ENCODE measurements at places on chromosomes 2 and 18.

GRCh38 chr2:120988700-120989511, 253.2 kb downstream of the GLI2 start:
- no peak for DNase-seq

- no peak for DNase-seq
Measured at GRCh38 chr2:170772295-170772694, 2.1 kb downstream of the ERICH2 start.

GRCh38 chr2:233656443-233656842, 15.3 kb upstream of the UGT1A9 start:
- DNase-seq: no peak

DNA sequence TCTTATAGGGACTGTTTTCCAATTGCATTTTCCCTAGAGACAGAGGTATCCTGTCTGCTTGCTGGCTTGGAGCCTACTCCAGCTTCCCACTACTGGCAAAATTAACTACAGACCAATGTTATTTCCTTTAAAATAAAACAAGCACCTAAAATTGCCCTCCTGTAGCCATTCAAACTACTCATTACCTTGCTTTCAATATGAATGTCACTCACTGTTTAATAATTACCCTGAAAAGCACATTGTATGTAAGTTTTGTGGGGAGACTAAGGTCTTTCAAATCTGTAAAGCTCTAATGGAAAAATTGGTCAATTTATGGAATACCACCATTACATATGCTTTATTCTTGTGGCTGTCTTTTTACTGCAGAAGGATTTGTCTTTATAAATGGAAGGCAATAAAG, 87.3 kb downstream of the DOCK10 start:
- no peak for DNase-seq

DNA sequence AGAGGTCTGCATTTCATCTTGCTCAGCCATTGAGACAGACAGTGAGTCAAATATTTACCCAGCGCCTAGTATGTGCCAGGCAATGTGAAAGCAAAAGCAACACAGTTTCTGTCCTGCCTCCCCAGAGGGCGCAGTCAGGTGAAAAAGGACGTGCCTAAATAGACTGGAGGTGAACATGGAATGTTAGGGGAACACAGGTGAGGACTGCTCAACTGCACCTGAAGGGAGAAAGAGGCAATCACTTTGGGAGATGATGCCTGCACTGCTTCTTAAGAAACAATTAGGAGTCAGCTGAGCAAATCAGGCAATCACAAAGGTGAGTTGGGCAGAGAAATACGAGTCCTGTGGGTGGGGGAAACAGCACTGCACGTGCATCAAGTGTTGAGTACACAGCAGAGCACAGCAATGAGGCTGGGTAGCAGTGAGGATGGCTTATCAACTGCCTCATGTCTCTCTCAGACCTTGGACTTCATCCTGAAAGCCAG, 218.3 kb upstream of the SMAD7 start:
- no peak for DNase-seq

DNA sequence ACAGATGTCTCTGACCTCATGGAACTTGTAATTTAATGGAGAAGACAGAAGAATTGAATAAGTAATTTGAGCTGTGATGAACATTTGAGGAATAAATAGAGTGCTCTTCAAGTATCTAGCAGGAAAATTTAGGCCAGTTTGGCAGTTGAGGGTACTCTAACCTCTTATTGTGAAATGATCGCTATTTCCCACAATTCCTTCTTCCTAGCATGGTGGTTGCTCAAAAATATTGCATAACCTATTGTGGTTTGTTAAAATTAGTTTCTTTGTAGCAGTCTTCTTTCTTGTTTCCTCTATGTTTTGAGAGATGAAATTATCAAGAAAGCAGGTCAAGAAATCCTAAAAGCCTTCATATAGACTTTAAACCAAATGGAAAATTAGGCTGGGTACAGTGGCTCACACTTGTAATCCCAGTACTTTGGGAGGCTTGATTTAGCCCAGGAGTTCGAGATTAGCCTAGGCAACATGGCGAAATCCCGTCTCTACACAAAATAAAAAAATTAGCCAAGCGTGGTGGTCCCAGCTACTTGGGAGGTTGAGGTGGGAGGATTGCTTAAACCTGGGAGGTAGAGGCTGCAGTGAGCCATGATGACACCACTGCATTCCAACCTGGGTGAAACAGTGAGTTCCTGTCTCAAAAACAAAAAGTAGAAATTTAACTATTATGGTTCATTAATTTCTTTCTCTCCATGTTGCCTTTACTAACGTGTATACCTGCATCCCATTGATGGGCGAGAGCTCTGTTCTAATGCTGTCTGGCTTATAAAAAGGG, 58.7 kb downstream of the RBKS start:
- DNase-seq: no peak

GRCh38 chr2:237181844-237182243, 96.2 kb downstream of the COPS8 start:
- no peak for DNase-seq

DNA sequence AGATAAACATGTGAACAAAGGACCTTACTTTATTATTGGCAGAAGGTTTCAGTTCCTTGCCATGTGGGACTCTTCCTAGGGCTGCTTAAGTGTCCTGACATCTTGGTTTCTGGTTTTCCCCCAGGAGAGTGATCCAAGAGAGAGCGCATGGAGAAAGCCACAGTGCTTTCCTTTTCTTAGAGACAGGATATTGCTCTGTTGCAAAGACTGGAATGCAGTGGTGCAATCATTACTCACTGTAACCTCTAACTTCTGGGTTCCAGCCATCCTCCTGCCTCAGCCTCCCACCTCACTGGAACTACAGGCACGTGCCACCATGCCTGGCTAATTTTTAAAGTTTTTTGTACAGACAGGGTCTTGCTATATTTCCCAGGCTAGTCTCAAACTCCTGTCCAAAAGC, 38.1 kb upstream of the TCF7L1 start:
- no peak for DNase-seq

- DNase-seq: no peak
Measured at GRCh38 chr2:174678395-174678794, 80.8 kb upstream of the WIPF1 start.

- DNase-seq: no peak
Measured at GRCh38 chr18:46428368-46428767, 228.7 kb downstream of the LOXHD1 start.

DNA sequence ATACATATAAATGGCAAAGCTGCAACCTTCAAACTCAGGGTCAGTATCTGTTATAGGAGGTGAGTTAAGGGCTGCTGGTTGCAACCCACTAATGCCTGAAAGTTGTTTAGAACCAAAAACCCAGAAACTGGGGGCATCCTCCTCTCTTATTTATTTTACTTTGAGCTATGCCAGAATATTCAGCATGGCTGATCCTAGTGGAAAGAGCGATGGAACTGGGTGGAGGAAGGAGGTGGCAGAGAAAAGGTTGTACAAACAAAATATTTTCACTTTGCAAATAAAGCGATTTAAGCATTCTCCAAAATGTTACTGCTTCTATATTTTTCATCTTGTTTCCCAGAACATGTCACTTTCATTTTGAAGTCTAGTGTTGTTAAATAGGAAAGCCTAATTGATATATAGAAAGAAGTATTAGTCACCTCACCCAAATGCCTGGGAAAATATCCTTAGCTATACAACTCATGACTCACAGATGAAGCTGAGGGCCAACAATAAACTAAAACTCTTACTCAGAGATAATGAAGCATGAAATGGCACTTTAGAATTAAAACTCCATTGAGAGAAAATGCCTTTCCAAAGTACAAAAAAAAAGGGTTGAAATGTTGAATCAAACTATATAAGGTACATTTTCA, 251.4 kb upstream of the UBE2E3 start:
- DNase-seq: no peak

DNA sequence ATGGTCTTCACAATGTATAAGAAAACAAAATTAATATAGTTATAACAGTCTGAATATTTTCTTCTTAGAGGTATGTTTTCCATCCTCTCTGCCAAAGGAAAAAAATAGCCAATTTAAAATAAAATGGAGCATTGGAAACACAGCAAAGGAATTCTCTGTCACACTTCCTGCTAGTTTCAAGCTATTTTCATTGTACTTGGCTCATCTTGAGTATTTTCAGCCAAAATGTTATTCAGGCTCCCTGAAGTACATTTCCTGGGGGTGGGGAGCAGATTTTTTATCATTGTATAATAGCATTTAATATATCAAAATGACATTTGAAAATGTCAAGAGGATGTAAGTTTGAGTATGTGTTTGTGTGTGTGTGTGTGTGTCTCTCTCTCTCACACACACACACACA, 463.6 kb upstream of the REG3G start:
- no peak for DNase-seq

DNA sequence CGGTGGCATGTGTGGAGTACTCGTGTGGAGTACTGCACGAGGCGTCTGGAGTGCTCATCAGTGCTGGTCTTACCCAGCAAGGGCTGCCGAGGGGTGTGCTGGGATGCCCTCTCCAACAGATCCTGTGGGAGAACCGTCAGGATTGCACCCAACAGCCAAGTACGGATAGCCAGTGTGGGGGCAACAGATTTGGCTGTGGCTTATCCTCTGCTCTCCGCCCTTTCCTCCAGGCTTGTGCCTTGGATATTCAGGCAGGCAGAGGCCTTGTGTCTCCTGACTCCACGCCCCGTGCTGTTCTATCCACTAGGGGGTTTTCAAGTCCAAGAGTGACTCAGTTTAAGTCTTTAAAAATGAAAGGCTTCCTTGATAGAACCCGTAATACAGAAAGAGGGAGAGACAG, 321.0 kb upstream of the HS6ST1 start:
- no peak for DNase-seq

DNA sequence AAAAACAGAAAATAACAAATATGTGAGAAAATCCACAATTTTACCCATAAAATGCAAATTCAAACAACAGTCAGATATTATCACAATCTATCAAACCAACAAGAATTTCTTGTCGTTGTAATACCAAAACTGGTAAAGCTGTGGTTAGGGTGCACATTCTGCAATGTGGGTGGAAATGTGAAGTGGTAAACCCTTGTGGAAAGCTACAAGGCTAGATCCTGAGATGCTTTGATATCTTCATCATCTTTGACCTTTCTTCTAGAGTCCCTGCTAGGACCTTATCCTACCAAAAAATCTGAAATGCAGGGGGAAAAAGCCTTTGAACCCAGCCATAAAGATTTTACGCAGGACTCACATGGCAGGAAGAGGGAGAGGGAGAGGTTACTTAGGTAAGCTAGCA, 17.2 kb upstream of the ATG16L1 start:
- no peak for DNase-seq

DNA sequence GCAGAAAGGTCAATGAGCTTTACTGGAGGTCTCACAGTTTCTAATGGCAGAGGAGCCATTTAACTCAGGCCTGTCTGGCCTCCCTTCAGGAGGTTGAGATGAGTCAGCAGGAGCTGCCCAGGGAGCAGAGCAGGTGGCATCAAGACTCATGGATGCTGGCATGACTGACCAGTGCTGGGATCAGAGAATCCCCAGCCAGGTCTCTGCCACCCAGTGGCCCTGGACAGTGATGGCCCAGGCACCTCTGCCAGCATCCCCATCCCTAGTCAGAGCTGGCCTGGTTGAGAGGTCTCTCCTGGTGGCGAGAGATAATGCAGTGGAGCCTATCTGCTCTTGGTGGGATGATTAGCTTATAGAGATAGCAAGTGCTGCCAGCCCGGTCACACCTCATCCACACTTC, 43.1 kb downstream of the GYPC start:
- DNase-seq: no peak

DNA sequence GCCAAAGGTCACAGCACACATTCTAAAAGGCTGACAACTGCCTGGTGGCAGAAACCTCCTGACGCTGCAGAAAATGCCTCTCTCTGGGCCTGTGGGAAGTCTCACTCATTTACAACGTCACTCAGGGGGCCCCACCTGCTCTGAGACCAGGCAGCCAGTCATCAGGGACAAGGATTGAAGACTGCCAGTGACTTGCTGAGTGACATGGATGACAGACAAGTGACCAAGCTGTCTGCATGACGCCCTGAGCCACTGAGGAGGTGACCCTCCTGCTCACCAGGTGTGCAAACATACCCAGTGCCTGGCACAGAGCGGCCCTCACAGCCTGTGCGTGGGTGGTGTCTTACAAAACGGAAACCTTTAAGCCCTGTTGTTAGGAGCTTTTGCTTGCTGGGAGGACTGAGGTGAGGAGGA, 392.4 kb downstream of the TNS1 start:
- DNase-seq: no peak

- DNase-seq: no peak
Measured at GRCh38 chr2:71990122-71990521, 157.5 kb downstream of the CYP26B1 start.

- DNase-seq: no peak
Measured at GRCh38 chr2:189927823-189928222, 134.7 kb downstream of the MSTN start.

- no peak for DNase-seq
Measured at GRCh38 chr2:29166242-29167039, 51.2 kb downstream of the CLIP4 start.

DNA sequence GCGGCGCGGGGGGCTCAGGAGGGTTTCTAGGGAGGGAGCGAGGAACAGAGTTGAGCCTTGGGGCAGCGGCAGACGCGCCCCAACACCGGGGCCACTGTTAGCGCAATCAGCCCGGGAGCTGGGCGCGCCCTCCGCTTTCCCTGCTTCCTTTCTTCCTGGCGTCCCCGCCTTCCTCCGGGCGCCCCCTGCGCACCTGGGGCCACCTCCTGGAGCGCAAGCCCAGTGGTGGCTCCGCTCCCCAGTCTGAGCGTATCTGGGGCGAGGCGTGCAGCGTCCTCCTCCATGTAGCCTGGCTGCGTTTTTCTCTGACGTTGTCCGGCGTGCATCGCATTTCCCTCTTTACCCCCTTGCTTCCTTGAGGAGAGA, 5.2 kb downstream of the PROC start:
- no peak for DNase-seq

DNA sequence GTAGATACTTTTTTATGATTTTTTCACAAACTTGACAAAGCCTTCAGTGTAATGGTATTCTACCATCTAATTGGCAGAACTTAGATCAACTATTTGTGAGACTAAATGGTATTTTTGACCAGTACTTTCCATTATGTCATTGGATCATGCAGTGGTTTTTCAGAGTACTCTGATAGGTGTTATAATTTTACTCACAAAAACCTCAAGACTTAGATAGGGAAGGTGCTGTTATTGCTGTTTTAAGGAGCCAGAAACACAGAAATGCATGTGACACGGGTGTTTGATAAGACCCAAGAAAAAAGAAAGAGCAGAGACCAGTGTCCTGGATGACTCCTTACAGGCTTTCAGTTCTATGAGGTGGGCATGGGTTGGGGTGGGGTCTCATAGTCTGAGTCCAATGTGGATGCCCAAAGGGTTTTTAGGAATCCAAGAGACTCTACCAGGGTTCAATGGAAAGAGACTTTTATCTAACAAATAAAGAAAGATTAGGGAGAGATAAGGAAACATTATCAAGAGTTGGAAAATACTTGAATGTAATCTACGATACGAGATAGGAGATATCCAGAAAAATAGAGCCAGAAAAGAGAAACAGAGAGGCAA, 31.3 kb downstream of the SP140 start:
- DNase-seq: no peak
